Retinal pigment epithelial cell (primary cell): ENCODE measurements at places on chromosomes 3 and 15.

GRCh38 chr3:43733459-43734384, 43.0 kb downstream of the ABHD5 start:
- DNase-seq = peak; percentile 32

DNA sequence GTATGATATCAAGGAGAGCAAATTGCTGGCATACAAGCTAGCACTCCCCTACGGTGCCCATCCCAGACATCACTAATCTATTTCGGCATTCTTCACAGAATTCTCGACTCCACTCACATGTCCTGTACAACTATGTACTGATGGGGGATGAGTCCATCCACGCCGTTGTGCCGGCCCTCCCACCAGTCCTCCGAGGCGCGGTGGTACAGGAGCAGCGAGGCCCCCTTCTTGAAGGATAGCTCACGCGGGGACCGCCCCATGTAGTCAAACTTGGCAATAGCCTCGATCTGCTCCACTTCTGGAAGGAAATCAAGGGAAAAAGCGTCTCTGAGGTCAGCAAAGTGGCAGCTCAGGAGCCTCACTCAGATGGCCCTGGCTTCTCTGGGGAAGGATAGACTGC, 31.0 kb upstream of the RAD18 start:
- DNase-seq = no peak

- DNase-seq = no peak
Observed at GRCh38 chr3:36124118-36124796, 256.0 kb upstream of the STAC start.

GRCh38 chr3:121897296-121897695, 3.1 kb downstream of the SLC15A2 start:
- DNase-seq = no peak

DNA sequence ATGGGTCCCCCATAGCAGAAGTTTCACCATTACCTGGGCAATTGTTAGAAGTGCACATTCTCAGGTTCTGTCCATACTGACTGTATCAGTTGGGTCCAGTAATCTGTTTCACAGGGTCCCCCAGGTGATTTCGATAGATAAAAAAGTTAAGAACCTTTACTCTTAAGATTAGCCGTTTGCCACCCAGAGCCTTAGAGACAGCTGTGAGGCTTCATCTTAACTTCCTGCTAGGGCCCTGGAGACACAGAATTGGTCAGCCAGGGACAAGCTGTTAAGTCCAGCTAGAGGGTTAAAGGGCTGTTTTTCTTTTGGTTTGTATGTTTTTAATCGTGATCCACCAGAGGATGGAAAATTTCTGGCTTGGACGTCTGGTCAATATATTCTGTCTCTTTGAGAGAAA, 6.7 kb downstream of the FAM162A start:
- no peak for DNase-seq

DNA sequence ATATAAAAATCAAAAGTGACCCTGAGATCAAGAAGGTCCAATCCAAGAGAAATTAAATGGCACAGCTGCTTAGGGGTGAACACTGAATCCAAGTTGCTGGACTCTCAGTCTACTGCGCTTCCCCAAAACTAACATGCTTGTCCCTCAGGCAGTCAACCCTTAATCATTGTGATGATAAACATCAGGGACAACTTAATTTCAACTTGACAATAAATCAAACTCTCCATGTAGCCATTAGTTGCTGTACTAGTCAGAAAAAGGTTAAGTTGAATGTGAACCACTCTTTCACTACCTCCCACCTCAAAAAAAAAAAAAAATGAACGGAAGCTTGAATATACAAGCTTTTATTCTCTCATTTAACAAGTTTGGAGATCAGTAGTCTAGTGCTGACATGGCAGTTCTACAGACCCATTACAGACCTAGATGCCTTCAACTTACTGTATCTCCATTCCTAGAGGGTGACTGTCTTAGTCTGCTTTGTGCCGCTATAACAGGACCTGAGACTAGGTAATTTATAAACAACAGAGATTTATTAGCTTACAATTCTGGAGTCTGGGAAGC, 185.7 kb downstream of the FHIT start:
- DNase-seq = no peak

GRCh38 chr15:99909592-99910295, 176.5 kb upstream of the LYSMD4 start:
- DNase-seq = no peak

- DNase-seq = no peak
Observed at GRCh38 chr15:89030311-89030710, 57.9 kb upstream of the ABHD2 start.

DNA sequence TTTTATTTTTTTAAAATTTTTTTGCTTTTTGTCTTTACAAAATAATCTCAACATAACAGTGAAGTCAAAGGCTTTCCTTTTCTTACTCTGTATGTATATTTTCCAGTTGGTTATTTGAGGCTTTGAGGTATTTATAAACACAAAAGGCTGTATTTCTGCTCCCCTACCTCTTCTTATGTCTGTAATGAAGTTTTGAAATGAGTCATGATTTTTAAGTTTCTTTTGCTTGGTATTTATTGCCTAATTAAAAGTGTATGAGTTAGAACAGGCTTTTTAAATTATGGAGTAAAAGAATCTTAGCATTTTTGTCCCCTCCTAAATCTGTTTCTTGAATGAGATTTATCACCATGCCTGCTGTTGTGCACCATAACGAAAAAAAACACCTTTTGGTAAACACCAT, 66.0 kb downstream of the DCUN1D1 start:
- DNase-seq = no peak

DNA sequence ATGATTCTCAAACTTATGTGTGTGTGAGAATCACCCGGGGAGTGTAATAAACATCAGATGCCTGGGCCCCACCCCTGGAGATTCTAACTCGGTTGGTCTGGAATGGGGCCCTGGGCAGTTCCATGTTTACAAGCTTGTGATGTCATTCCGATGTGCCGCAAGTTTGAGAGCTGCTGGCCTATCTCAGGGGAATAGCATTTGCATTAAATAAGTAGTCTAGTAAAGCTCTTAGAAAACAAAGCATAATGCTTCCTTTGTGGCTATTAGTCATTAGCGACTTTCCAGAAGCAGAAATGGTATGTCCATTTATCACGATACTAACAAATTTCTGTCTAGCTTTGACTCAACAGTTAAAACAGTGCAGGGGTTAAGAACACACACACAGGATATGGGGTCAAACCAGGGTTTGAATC, 20.9 kb downstream of the PGBD4 start:
- peak; percentile 76 for DNase-seq

DNA sequence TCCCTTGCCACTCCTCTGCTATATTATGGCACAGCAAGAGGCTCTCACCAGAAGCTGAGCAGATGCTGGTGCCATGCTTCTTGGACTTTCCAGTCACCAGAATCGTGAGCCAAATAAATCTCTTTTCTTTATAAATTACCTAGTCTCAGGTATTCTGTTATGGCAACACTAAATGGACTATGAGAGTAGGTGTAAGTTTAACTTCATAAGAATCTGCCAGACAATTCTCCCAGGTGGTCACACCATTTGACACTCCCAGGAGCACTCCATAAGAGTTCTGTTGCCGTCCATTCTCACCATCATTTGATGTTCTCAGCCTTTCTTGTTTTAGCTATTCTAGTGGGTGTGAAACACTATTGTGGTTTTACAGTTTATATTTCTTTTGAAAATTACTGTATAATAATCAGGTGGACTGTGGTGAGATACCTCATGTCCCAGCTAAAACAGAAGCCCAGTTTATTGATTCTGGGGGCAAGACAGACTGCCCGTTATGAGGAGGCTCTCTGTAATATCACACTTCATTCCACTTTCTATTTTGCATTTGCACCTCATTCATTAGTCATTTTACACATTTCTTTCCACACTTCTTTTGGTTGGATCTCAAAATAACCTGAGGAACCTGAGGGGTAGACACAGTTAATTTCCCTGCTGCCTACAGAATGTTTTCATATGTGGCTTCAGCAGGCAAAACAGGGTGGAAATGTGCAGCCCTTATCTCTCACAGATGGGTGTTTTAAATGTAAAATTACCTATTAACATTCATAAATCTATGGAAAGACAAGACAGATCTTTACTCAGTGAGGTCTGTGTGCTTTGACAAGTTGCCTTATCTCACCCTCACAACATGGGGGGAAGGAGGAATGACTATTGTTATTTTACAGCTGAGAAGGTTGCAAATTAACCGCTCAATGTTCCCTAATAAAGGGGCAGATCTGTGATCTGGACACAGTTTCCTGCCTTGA, 42.1 kb downstream of the CDCP1 start:
- DNase-seq = no peak

DNA sequence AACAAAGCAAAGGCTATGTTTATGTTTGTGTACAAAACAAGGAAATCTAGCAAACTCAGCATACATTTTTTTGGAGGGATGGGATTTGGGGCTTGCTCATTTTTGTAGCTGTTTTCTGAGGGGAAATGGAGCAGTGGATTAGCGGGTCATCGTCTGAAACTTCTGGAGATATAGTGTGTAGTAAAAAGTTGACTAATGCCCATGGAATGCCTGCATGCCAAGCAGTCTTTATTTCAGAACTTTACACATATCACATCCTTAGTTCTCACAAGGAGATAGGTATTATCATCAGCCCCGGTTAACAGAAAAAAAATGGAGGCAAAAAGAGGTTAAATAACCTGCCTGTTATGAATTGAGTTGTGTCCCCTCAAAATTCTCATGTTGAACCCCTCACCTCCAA, 47.1 kb downstream of the ATP13A4 start:
- DNase-seq = peak; percentile 44

DNA sequence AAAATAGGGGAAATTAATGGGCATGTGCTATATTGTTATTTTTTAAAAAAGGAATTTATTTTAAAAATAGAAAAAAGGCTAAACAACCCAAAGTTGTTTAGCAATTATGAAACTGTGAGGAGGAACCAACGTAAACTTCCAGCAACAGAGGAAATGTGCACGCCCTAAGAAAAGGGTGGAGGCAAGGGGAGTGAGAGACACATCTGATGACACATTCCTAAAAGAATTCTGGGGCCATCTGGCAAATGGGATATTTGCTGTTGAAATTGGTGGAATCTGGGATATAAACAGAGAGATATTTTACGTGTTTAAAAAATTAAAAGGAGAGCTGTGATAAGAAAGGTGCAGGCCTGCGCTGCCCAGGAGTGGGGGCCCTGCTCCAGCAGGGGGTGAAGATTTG, 50.8 kb upstream of the MUC13 start:
- no peak for DNase-seq

- DNase-seq = no peak
Observed at GRCh38 chr15:50355980-50356379, 982 bp upstream of the GABPB1 start.

- DNase-seq = no peak
Observed at GRCh38 chr15:96473556-96473955, 143.1 kb downstream of the NR2F2 start.

GRCh38 chr3:114428044-114428595, 134.3 kb downstream of the TIGIT start:
- no peak for DNase-seq

DNA sequence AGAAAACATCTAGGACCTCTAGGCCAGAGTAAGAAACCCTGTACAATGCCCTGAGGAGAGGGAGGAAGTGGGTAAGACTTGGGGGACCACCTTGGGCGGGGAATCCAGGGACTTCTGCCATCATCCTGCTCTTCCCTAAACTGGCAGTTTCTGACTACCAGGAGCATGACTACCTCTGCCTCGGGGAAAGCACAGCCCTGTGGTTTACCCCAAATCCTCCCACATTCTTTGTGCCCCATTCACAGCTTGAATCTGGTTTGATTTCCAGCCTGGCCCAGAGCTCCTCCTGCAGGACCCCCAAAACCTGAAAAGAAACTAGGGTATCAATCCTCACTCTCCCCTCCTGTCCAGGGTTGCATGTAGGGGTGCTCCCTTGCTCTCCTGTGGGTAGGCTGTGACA, 4.7 kb downstream of the C3orf18 start:
- no peak for DNase-seq

GRCh38 chr15:99818872-99819271, 85.6 kb upstream of the LYSMD4 start:
- DNase-seq = no peak

DNA sequence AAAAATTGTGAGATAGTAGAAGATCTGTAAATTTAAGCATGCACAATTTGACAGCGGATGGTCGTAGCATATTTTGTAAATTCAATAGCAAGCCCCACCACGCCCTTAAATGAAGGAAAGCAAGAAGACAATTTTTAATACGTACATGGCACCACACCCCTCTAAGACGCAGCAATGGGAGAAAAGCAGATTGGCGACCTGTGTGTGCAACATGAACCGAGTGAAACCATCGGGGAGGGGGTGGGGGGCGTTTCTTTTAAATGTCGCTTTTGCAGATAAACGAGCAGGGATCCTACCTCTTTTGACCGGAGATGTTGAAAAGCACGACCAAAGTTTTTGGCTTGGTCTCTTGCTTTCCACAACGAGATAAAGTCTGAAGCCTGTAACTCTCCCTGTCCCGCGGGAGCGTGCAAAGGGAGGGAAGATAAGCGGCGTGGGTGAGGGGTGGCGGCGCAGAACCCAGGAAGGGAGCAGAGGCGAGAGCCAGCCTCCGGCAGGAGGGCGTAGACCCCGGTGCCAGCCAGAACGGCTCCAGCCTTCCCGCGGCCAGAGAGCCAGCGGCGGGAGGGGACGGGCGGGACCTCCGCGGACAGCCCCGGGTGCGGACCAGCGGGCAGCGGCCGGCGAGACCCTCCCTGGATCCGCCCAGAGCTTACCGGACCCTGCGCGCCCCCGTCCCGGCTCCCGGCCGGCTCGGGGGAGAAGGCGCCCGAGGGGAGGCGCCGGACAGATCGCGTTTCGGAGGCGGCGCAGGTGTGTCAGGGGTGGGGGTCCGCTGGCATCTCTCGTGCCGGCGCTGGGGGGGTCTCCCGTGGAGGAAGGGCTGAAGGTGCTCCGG, at the start of gene CHL1:
Gene CHL1, plus strand, starts transcription at position 453 of the 838 bp plus-strand sequence. CDS start 123,014 bp downstream, outside the sequence.
- DNase-seq = no peak

DNA sequence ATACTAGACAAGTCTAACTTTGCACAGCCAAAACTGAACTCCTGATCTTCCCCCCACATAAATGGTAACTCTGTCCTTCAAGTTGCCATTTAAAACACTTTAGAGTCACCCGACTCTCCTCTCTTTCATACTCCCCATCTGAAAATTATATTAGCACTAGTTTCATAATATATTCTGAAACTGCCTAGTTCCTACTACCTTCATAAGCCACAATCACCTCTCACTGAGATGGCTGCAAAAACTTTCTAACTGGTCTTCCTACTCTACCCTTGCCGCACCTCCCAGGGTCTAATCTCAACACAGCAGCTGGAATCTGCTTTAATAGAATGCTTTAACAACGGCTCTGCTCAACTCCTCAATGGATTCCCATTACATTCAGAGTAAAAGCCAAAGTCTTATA, 55.0 kb downstream of the GLB1 start:
- DNase-seq = no peak

- DNase-seq = no peak
Observed at GRCh38 chr15:41656188-41656587, 4.0 kb upstream of the MGA start.

- DNase-seq = no peak
Observed at GRCh38 chr3:182765287-182765686, 28.0 kb upstream of the ATP11B start.

DNA sequence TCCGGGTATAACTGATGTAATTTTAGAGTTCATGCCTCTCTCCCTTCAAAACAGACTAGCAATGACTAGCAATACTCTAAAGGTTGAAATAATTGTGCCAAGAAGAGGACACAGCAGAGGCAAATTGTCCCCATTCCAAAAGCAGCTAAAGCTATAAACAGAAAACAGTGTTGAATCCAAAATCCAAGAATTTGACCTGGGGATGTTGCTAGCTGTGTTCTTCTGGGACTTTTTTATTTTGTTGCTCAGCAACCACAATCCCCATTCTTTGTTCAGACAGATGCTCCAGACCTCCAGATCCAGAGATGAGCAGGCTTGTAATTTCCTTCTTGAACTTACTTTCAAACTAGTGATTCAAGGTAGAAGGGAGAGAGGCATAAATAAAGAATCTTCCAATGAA, 191.5 kb downstream of the FOXB1 start:
- DNase-seq = no peak

- no peak for DNase-seq
Observed at GRCh38 chr3:74651292-74651691, 36.8 kb upstream of the CNTN3 start.
